ENCODE measurements at places on chromosomes 1 and 21.

DNA sequence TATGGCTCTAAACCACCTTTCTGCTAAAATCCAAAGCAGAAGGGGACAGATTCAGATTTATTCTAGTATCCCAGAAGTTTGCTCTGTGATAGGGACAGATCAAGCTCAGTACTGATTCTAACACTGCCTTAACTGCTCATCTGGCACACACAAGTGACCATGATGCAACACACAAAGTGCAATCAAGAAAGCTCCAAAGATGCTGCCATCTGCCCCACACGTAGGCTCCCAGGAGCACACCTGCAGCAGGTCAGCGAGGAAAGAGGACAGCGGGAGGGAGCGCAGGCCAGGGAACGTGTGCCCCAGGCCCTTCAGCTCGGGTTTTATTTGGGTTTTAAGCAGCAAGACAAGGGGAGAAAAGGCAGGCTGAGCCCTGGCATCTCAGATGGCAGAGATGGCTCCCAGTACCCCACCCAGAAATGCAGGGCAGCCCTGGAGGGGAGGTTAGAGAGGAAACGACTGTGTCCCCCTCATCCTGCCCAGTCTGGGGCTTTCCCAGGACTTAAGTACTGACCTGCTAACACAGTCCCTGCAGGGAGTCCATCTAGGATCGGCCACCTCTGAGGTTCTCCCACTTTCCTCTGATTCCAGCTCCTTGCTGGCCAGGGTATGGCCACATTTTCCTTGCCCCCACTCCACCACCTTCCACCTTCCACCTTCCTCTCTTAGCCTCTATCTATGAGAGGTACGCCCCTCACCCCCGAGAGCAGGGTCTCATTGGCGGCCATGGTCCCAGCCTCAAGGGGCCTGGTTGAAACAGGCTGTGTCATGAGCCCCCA, 1.2 kb downstream of the TRIM11 start:
- DNase-seq: no peak

DNA sequence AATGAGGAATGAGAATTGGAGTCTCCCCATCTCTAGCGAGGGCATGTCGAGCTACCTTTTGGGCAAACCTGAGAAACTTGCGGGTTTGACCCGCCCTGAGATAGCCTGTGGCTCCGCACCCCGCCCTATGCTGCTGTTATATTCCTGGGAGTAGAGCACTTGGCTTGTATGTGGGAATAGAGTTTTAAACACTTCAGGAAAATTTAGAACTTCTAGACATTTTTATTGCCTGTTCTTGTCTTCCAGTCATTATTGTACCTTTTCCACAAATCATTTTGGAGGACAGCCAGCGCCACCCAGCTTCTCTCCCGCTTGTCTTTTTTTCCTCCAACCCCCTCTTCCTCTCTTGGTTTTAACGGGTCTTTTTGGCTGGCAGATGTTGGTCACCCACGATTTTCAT, 738 bp downstream of the GNPAT start:
- DNase-seq: no peak

DNA sequence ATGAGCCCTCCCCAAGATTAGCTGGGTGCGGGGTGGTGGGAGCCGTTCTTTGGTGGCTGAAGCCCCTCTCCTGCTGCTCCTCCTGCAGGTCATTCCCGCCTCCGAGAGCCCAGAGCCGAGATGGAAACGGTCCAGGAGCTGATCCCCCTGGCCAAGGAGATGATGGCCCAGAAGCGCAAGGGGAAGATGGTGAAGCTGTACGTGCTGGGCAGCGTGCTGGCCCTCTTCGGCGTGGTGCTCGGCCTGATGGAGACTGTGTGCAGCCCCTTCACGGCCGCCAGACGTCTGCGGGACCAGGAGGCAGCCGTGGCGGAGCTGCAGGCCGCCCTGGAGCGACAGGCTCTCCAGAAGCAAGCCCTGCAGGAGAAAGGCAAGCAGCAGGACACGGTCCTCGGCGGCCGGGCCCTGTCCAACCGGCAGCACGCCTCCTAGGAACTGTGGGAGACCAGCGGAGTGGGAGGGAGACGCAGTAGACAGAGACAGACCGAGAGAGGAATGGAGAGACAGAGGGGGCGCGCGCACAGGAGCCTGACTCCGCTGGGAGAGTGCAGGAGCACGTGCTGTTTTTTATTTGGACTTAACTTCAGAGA, 448 bp downstream of the G0S2 start:
- no peak for DNase-seq

DNA sequence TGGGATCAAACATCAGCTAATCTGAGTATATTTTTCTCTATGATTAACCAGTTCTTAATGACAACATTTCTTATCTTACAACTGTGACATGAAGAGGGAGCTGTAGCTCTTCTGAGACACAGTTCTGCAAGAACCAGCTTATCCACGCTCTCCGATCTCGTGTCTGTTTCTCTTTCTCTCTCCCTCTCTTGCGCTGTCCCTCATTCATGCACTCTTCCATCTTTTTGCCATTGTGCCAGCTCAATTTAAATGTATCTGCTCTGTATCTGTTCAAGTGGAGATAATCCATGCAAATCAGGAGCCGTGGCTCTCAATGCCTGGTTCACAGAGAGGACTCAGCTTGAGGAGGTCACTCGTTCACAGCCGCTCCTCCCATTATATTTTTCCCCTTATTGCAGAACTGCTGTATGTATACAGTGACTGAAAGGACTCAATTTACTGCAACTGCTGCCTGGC, 494.7 kb upstream of the ADGRL2 start:
- no peak for DNase-seq

DNA sequence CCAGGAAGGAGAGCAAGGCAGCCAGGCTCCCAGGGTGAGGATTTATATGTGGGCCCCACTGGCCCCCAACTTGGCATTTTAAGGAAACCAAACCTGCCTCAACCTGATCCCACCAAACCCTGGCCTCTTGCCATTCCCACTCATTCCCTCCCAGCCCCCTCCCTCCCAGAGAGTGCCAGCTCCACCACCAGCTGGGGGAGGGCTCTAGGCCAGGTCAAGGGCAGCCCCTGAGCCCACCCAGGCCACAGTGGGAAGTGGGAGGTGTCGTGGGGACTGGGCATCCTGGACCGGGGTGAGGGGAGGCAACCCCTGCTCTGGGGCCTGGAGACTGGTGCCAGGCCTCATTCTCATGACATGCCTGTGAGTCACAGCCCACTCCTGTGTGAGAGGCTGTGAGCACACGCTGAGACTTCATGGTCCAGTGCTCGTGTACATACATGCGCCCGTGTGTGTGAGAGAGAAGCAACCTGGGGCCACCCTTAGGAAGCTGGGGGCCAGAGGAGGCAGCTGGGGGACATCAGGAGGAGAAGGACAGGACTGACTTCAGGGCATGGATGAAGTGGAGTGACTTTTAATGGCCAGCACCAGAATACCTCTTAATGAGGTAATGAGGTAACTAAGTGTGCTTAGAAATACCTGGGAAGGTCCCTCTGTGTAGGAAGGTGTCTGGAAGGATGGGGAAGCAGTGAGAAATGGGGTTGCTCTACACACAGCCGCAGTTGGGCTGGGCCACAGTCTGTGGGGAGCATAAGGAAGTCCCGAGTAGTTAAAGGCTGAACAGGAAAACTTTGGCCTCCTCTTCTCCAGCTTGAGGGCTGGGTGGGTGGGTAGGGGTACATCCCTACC, at the start of gene S100A2:
Gene S100A2 (minus strand): TSS at position 316 of the 846 bp plus-strand sequence. CDS start 1,967 bp downstream, outside the sequence.
- peak; percentile 69 for DNase-seq

GRCh38 chr1:84103197-84103992, 40.7 kb upstream of the PRKACB start:
- peak; percentile 38 for DNase-seq

DNA sequence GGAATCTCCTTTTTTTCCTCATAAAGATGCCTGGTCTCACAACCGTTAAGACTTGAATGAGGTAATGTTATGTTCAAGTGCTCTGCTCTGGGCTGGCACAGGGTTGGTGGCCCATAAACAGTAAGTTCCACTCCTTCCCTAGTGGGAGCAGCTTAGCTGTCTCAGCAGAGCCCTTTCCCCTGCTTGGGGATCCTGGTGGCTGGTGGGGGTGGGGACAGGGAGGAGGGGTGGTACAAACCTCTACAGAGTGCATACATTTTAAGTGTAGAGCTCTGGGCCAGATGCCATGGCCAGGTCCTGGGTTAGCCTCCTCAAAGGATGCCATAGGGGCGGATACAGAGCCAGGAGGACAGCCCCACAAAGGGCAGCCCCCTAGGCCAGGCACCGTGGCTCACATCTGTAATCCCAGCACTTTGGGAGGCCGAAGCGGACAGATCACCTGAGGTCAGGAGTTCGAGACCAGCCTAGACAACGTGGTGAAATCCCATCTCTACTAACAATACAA, 20.7 kb upstream of the PADI1 start:
- DNase-seq: no peak

GRCh38 chr1:186404454-186405051, 28.9 kb downstream of the ODR4 start:
- peak; percentile 42 for DNase-seq

GRCh38 chr1:211326528-211327345, at the start of gene TRAF5:
TRAF5 (plus strand) TSS chr1:211326833; CDS start chr1:211353240, 26,407 bp downstream.
- DNase-seq: peak; percentile 31

DNA sequence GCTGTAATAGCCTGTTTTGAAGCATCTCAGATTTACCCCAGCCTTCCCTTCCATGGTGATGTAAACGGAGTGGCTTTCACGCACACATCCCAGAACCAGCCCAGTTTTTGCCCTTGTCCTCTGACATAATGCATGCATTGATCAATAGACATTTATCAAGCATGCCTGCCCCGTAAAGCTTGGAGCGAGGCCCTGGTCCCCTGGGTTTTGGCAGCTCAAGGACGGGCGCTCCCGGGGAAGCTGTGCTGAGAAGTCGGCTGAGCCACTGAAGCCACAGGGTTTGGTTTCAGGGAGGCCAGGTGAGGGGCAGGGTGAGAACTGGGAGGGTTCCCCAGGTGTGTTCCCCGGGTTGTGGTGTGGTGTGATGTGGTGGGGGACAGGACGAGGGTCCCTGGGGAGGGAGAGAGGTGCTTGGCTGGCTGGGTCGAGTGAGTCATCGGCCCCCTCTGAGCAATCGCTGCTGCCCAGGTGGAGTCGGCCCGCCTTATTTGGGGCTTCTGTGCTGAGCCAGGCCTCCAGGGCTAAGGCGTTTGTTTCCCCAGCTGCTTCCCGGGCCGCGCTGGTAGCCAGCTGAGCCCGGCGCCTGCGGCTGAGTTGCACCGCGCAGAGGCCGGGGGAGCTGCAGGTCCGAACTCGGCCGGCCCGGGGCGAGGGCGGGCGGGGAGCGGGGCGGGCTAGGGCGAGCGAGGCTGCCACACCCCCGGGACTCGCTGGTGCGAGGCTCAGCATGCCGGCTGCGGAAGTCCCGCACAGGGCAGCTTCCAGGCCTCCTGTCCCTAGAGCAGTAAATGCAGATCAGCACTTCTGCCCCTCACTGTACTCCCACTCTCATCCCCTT, 23.6 kb downstream of the ATP2B4 start:
- peak; percentile 53 for DNase-seq

DNA sequence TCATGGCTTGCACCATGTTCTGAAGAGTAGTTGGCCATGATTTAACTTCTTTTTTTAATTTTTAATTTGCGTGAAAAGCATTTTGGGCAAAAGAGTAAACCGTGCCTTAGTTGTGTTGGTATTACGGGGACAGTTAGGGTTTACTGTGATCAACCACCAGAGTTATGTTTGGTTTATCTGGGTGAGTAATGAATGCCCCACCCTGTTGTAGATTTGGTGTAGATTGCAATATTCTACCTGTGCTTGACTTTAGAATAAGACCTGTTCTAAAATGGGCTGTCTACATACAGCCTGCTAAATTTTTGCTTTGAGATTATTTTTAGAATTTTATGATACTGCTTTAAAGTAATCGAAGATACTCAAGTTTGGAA, 1.4 kb downstream of the USP25 start:
- DNase-seq: no peak

DNA sequence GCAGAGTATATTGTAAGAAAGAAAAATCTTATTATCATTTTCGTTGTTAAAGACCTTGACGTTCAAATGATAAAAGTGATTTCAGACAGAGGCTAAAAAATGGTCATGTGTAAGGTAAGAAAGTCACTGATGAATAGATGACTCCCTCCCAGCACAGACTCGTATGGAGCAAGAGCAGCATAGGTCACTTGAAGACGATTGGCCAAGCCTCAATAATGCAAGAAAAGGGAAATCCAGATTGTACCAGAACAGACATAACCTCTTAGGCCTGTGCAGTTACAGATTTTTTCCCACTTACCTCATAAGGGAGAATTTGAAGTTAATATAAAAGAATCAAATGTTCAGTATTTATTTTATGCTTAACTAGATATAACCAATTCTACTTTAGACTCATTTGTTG, 16.3 kb upstream of the OLFML2B start:
- DNase-seq: peak; percentile 40

GRCh38 chr1:15712168-15712567, 23.9 kb upstream of the SLC25A34 start:
- DNase-seq: no peak

DNA sequence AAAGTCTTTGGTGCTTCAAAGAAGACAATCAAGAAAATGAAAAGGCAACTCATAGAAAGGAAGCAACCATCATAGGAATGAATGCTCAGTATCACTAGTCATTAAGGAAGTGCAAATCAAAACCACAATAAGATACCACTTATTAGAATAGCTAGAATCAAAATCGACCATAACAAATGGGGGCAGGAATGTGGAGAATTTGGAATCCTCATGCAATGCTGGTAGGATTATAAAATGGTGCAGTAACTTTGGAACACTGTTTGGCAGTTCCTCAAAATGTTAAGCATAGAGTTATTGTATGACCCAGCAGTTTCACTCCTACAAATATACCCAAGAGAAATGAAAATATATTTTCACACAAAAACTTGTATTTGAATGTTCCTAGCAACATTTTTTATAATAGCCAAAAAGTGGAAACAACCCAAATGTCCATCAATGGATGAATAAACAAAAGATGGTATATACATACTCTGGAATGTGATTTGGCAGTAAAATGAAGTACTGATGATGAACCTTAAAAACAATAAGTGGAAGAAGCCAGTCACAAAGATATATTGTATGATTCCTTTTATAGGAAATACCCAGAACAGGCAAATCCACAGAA, 105.6 kb downstream of the MIS18A start:
- DNase-seq: no peak

DNA sequence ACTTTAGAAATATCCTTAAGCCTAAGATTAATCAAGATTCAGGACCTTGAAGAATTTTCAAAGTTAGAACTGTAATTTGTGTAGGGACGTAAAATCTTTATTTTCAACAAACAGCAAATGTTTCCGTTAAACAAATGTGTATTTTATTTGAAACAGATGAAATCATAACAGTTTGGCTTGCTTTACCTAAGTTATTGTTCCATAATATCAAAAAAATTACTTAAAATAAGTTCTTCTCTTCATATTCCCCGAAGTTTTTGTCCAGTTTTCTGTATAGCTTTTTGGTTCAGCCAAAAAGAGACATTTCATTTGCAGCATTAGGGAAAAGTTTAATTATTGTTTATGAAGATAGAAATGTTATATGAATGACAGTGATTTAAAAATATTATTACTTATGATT, 100.1 kb downstream of the NFIA start:
- DNase-seq: no peak

- no peak for DNase-seq
These were observed 101.1 kb downstream of the RHOU start for GRCh38 chr1:228836427-228836826.

- DNase-seq: no peak
These were observed 2.6 kb upstream of the LDLRAP1 start for GRCh38 chr1:25540750-25541342.

Data from inflammatory macrophage (primary cell).